Fibroblast of skin of left quadriceps (primary cell): ENCODE measurements at places on chromosomes 11 and 22.

- no peak for DNase-seq
These were observed 31.6 kb upstream of the MPPED2 start for GRCh38 chr11:30617762-30618161.

GRCh38 chr11:2987881-2988861 lies 4.0 kb downstream of the NAP1L4 start:
- no peak for DNase-seq

DNA sequence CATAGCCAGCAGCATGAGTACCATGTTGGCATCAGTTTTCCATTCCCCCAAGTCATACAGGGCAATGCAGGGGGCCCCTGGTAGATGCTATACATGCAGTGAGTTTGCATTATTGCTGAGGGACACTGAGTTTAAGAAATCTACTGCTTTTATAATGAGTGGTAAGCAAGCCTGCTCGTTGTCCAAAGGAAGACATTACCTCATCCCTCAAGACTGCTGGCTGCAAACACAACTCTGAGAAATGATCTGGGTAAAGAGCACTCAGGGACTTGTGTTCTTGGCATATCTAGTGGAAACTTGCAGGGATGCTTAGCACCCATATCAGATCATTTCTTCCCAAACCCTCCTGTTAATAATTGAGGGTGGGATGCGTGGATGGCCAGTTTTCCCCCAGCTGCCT lies 77.9 kb downstream of the CWC15 start:
- no peak for DNase-seq

DNA sequence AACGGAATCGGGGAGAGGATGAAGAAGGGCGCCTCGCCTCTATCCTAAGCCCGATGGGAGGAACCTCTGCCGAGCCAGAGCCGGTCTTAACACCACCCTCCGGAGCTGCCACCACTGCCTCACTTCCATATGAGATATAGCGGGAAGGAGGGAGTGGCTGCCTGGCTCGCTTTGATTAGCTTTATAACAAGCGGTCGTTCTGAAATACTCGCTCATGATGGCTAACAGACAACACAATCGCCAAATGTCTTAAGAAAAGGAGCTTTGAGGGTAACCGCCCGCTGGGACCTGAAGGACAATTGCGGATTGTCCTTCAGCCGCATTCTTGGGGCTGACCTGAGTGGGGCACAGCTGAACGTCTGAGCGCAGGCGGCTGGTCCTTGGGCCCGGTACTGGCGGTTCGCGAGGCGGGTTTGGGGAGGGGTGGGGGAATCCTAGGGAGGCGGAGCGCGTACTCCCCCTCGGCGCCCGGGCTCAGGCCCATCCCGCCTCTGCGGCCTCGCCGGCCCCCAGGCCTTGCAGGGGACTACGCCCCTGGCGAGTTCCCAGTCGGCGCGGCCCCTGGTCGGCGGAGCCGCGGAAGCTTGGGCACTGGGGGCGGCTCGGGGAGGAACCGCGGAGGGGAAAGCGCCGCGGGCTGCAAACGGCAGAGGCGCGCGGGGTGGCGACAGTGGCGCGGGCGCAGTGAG lies at the start of gene PLAAT5:
Gene PLAAT5, minus strand, starts transcription at position 617 of the 689 bp plus-strand sequence. Its CDS starts 133 bp downstream, at position 484.
- DNase-seq = no peak

- DNase-seq = no peak
These were observed 61.8 kb upstream of the WNT7B start for GRCh38 chr22:46038516-46039430.

GRCh38 chr11:41716862-41717261 lies 257.4 kb upstream of the LRRC4C start:
- no peak for DNase-seq

GRCh38 chr11:67288452-67289225 lies 464 bp upstream of the ANKRD13D start:
- peak; percentile 73 for DNase-seq

GRCh38 chr22:50282361-50283155 lies 12.4 kb upstream of the MAPK11 start:
- DNase-seq = no peak

GRCh38 chr11:67648796-67649613 lies 1.5 kb downstream of the ACY3 start:
- no peak for DNase-seq

GRCh38 chr11:119237515-119237914 lies 31.4 kb downstream of the CBL start:
- no peak for DNase-seq

DNA sequence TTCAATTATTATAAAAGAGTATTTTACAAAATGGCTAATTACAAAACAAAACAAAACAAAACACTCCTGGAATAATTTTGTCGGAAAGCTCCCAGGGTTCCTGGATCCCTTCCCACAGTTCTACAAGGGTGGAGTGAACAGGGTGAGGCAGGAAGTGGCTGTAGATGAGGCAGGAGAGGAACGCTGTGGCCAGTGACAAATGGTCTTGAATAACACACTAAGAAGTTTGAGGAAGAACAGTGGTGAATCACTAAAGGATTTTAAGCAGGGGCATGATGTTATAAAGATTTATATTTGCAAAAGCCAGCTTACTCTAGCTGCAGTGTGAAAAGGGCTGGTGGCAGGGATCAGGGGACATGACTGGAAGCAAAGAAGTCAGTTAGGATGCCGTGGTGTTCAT lies 33.8 kb upstream of the APOA1 start:
- DNase-seq = peak; percentile 63

DNA sequence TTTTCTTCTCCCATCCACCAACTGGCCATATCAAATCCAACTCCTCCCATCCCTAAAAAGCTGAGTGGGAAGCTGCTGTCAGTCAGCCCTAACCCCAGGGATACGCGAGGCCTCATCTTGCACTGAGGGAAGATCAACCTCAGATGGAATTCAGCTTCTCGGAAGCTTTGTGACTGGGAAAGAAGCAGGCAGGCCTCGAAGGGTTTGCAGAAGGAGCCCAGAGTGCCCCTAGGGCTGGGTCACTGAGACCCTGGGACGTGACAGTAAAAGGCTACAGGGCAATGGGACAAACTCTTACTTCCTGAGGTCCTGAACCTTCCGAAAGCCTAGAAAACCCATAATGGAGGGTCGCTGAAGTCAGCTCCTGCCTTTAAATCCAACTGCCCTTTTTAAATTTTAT lies 34.4 kb upstream of the NNMT start:
- DNase-seq = no peak

DNA sequence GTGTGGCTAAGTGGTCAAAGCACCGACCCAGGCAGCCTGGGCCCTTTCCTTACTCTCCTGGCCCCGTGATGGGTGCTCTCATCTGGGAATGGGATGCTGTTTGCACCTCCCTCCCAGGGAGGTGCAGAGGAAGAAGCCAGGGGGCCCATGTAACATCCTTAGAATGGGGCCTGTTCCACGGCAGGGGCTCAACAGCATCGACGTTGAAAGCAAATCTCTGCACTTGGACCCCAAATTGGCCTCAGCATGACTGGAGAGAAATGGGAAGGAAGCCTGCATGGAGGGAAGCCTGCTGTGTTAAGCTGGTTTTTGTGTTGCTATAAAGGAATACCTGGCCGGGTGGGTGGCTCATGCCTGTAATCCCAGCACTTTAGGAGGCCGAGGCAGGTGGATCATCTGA lies 1288.4 kb downstream of the TBC1D22A start:
- DNase-seq = no peak

DNA sequence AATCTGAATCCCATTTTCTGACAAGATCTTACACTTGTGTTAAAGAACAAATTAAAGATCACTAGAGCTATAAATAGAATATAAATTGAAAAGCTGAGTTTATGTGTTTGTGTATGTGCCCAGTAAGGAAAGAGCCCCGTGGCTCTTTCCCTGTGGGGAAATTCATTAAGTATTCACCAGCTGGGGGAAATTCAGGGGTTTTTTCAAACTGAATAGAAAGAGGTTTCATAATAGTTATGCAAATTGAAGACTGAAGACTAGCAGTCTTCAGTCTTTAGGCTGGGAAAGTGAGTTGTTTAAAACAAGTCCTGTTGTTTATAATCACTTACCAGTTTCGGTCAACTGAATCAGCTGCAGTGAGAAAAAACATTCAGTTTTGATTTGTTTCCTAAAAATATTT lies 11.3 kb upstream of the MS4A7 start:
- DNase-seq = no peak

DNA sequence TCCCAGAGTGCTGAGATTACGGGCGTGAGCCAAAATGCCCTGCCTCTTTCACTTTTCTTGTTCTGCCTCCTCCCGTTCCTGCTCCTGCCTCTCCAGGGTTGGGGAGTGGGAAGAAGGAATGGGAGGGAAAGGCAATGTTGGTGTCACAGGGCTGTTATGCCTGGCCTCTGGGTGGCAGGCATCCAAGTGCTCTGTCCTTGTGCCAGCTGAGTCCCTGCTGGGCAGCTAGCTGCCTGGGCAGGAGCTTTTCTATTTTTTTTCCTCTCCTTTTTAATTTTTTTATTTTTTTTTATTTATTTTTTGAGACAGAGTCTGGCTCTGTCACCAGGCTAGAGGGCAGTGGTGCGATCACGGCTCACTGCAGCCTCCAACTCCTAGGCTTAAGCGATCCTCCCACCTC lies 4.1 kb upstream of the SAC3D1 start:
- DNase-seq = no peak

DNA sequence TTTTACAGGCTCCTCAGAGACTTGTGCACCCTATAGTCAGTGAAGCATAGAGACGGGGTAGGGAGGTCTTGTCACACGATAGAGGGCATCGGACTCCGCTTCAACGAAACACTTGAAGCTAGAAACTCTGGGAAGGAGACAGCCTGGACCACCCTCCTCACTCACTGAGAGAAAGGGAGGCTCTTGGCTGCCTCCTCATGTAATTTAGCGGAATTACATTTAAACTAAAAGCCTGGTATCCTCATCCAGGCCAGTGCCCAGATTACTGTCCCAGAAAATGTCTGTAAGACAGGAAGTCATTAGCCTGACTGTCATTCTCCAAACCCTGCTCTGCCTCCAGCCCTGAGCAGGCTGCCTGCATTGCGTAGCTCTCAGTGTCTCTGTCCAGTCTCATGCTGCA lies 36.0 kb downstream of the TTLL1 start:
- no peak for DNase-seq

DNA sequence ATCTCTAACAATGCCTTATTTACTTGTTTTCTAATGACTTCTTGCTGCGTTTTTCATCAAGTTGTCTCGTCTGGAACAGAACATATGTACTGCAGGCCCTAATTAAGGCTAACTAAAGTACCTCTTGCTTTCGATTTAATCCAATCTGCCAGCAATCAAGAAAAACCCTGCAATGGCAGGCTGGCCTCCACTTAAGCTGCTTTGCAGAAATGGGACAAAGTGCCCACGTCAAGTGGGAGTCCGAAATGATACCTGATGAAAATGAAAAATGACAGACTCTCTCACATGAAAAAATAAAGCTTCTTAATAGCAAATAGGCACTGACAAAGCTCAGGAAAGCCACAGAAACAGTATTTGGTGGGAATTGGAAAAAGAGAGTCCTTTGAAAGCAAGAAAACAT lies 1454.7 kb downstream of the FAM181B start:
- no peak for DNase-seq

DNA sequence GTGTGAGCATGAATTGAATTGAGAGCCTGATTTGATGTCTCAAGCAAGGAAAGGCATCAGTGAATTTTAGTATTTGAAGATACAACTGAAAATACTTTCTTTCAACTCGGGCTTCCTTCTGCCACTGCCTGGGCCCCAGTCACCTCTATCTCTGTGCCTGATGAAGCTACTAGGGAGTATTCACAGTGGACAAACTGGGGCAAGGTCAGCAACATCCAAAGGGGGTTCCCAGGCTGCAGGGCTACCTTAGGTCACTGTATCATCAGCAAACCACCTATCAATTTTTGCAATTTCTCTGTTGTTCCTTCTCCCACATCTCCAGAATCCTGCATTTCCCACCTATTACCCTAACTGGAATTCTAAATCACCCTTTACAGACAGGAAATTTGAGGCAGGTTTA lies 10.2 kb downstream of the PRAME start:
- no peak for DNase-seq

- no peak for DNase-seq
These were observed 663 bp upstream of the BUD13 start for GRCh38 chr11:116773203-116774097.

DNA sequence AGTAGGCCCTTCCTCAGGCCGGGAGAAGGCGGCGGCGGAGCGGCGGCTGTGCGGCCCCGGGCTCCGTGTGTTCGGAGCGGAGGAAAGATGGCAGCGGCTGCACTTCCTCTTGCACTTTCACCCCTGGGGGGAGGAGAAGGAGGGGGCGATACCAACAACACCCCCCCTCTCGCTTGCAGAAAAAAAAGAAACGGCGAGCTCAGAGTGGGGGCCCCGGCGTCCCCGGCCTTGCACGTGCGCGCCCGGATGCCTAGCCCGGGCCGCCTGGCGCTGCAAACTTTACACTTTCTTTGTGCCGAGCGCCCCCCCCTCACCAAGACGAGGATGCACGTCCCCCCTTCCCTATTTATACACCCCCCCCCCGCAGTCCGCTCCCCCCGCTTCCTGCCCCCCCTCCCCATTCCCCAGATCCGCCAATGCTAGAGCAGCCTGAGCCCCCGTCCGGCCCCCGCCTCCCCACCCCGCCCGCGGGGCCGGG lies at the start of gene PATZ1:
Gene PATZ1, minus strand, starts transcription at position 92 of the 478 bp plus-strand sequence. CDS start 744 bp downstream, outside the sequence.
- DNase-seq = peak; percentile 70

- DNase-seq = peak; percentile 40
These were observed 23.1 kb upstream of the GNB1L start for GRCh38 chr22:19877626-19878339.

- no peak for DNase-seq
These were observed 7.3 kb downstream of the YAP1 start for GRCh38 chr11:102117472-102118113.

- no peak for DNase-seq
These were observed 39.9 kb downstream of the MS4A2 start for GRCh38 chr11:60128376-60128775.

DNA sequence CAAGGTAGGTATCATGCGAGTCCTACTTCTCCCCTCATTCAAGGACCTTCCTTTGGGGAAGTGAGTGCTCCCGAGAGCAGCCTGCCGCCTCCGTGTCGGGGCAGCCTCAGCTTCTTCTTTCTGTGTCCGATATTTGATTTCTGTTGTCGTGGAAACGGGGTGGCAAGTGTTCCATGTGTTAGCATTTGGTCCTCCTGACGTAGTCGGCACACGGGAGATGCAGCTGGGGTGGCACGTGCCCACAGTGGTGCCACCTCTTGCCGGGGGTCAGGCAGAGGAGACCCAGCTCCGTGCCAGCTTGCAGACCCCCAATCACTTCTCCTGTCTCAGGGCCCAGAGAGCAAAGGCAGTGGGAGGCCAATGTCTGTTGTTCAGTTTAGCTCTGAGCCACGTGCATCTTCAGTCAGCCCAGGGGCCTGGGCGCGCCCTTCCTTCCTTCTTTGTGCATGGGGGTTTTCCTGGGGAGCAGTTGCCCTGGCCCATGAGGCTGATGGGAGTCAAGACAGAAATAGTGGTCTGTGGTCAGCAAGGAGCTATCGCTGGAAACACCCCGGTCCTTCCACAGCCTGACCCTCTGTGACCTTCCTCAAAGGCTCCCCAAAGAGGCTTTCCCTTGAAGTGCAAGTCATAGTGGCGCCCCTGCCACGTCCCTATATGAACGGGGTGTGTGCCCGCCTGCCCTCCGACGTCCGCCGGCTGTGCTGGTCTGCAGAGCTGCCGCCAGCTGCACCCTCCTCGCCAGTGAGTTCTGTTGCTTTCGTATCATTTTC lies 44.5 kb downstream of the PARVB start:
- no peak for DNase-seq

- DNase-seq = peak; percentile 4
These were observed 1236.4 kb downstream of the FAM181B start for GRCh38 chr11:81497202-81497804.
